ENCODE measurements at places on chromosomes 2 and 18.
A peak's percentile ranks its signal among the peaks of the same experiment; 100 is the strongest.

- DNase-seq = no peak
Measured at GRCh38 chr2:20430035-20430434, 16.8 kb upstream of the RHOB start.

- DNase-seq = no peak
Measured at GRCh38 chr2:208657468-208657867, 250.9 kb downstream of the PTH2R start.

GRCh38 chr2:222034058-222034457 lies 264.7 kb downstream of the PAX3 start:
- DNase-seq = no peak

- no peak for DNase-seq
Measured at GRCh38 chr2:63642946-63643345, 54.2 kb downstream of the MDH1 start.

GRCh38 chr2:238879043-238879442 lies 31.2 kb downstream of the TWIST2 start:
- DNase-seq = no peak

DNA sequence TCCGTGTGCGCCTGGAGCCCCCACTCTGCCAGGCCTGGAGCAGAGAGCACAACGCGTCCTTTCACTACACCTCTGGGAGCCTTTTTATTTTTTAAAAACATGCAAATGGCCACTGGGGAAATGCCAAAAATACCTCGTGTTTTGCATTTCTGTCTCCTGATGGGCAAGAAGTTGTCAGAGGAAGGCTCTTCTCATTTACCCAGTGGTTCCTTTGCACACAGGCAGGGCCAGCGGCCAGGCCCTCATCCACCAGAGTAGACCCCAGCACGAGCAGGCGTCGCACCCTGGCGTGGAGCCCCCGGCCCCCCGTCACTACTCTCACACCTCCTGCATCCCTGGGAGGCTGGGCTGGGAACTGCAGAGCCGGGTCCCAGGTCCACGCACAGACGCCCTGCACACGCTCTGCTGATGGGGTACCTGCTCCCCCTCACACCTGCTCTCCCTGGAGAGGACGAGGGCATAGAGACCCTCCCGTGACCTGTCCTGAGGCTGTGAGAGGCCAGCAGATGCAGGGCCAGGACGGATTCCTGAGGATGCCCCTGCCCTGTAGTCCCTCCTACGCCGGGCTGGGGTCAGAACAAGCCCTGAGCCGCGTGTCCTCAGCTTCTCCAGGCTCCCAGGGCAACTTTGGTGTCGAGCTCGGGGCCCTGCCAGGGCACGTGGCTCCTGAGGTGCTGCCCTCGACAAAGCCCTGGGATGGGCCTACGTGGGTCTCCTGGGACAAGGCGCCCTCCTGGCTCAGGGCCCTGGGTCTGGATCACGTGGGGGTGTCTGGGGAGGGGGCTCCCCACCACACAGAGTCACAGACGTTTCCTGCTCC lies 65.0 kb downstream of the NFATC1 start:
- DNase-seq = no peak

DNA sequence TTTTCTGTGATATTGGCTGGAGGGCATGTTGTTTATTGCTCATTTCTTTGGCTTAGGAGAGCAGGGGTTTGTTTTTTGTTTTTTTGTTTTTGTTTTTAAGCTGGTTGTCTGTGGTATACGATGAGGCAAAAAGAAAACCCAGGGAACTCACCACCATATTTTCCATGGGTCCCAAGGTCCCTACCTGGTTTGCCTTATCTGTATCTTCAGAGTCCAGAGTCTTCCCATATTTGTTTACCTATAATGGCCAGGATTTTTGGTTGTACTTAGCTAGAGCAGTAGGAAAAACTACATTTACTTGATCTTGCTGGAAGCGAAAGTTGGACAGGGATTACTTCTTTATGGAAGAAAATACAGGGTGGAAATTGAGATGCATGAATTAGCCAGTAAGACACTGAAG lies 9.5 kb downstream of the LCLAT1 start:
- no peak for DNase-seq

DNA sequence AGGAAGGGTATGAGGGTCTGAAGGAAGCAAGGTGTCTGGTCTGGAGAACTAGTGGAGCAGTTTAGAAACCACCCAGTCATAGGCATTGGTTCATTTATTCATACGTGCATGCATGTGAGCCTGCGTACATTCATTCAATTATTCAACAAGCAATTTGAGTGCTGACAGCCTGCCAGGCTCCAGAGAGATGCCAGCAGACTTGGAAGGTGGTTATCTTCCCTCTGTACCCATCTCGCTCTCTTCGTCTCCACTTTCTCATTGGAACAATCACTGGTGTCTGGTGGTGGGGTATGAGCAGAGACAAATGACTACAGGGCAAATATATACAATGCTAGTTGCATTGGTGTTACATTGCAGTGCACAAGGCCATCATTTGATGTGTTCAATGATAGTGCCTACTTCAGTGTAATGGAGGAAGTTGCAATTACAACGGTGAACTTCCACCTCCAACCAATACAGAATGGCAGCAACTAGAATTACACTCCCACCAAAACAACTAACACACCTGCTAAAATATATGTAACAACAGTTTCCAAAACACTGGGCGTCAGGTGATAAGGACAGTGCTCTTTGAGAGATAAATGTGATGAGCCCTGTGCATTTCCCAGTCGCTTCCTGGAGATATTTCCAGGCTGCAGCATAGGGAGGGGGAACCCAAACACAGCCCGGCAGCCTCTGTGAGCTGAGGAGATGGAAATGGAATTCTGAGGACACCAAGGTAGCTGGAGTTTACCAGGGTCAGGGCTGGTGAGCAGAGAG lies 32.6 kb upstream of the CNGA3 start:
- no peak for DNase-seq

DNA sequence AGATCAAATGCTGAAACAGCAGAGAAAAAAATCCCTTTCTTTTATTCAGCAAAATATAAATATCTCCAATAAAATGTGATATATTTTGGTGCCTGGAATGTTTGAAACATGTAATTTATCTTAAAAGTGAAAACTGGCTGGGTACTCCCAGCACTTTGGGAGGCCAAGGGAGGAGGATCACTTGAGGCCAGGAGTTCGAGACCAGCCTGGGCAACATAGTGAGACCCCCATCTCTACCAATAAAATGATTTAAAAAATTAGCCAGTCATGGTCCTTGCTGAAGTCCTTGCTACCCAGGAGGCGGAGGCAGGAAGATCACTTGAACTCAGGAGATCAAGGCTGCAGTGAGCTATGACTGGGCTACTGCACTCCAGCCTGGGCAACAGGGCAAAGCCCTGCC lies 8.6 kb downstream of the SH3YL1 start:
- no peak for DNase-seq

GRCh38 chr2:149090706-149091105 lies 52.2 kb downstream of the LYPD6B start:
- DNase-seq = no peak

DNA sequence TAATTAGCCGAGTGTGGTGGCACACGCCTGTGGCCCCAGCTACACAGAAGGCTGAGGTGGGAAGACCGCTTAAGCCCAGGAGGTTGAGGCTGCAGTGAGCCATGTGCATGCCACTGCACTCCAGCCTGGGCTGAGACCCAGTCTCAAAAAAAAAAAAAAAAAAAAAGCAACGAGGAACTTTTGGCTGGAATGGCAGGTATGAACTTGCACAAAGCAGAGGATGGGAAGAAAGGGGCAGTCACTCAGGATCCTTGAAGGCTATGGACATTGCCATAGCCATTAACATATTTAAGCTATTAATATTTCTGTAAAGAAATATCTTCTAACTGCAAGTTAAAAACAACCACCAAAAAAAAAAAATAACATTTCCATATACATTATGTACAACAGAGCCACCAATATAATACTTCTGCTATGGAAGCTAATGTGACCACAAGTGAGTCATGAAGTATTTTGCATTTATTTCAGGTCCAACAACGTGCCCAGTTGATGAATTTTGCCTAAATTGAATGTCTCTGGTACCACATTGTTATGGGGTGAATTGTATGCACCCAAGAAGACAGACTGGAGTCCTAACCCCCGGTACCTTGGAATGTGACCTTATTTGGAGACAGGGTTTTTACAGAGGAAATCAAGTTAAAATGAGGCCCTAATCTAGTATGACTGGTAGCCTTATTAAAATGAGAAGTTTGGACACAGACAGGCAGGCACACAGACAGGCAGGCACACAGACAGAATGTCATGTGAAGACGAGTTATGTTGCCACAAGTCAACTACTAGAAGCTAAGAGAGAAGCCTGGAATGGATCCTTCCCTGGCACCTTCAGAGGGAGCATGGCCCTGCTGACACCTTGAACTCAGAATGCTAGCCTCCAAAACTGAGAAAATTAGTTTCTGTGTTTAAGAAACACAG lies 102.8 kb downstream of the RBMS1 start:
- DNase-seq = no peak

- DNase-seq = no peak
Measured at GRCh38 chr2:232567721-232568120, 17.2 kb downstream of the EIF4E2 start.

- peak; percentile 5 for DNase-seq
Measured at GRCh38 chr18:37122877-37123276, 293.9 kb downstream of the KIAA1328 start.

- no peak for DNase-seq
Measured at GRCh38 chr18:75016025-75016717, 192.8 kb downstream of the PTGR3 start.

DNA sequence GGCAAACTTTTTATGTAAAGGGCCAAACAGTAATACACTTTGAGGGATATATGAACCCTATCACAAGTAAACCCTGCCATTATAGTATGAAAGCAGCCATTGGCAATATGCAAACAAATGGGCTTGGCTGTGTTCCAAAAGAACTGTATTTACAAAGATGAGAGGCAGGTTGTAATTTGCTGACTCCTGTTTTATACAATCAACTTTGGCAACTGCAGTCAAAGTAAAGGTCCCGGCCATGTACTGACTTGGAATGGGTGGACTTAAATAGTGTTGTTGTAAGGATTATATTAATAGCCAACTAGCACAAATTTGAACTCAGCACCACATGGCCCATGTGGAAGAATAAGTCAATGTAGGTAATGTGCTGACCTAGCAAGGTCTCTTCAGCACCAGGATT lies 223.4 kb downstream of the WDPCP start:
- DNase-seq = no peak

- DNase-seq = no peak
Measured at GRCh38 chr2:237020090-237020489, 65.6 kb upstream of the COPS8 start.

GRCh38 chr2:78418021-78418420 lies 607.5 kb upstream of the REG3G start:
- DNase-seq = no peak

DNA sequence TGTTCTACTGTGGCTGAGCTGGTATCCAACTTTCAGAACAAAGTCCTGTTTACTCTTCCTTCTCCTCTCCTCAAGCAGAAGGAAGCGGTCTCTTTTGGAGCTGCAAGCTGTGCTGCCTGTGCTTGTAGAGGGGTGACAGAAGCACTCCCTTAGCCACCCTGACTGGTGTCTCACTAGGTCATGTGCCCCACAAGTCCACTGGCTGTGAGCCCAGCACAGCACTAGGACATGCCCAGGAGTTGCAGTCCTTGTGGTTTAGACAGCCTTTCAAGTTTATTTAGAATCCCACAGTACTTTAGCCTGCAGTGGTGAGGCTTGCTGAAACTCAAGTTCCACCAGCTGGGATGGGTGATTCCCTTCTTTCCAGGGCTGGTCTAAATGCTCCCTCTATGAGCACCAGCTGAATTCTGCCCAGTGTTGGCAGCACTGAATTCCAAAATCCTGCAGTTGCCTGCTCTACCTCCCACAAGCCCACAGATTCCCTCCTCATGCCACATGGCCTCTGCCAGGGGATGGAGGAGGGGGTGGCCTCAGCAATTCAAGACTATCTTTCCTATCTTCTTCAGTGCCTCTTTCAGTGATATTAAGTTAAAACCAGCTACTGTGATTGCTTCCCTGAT lies 61.2 kb downstream of the CCDC85A start:
- no peak for DNase-seq

DNA sequence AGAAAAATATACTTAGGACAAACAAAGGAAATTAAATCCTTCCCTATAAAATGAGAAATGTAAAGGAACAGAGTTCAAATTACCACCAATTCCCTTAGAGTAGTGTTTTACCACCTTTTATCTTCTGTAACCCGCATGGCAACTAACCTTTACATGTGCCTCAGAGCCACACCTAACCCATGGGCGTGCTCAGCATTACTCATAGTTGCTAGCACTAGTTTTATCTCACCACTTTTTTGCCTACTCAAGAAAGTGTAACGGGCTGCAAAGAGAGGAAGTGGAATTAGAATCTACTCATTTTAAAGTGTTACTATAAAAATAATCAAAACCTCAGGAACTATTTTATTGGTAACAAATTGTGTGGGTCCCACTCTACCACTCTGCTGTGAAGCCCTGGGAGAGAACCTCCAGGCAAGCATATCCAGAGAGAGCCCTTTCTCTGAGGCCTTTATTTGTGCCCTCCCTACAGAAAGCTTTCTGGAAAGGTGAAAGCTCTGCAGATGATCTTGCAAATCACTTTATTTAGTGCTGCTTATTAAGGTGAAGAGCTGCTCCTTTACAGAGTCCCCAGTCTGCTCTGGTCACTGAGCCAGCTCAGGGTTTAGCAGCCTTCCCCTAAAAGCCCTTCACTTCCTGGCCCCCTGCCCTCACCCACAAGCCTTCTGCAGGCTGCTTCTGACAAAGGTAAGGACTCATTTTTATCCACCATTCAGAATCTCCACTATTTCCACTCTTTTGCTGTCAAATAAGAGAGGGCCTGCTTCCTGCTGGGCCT lies 98.8 kb downstream of the TRABD2A start:
- DNase-seq = no peak

DNA sequence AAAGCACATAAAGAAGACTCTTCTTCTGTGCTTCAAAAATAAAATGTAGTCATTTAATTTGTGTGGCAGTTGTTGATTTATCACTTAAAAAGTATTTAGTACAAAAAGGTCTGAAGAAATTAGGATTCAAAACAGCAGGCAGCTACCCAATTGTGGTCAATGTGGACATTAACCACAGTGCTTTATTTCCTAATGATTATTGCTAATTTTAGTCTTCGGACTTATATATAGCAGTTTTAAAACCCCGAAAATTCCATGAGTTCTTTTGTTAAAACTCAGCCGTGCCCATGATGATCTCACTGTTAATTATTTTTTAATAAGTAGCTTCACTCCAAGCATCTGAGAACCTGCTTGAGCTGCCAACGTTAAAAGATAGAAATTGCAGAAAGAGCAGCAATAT lies 594.3 kb downstream of the STK39 start:
- no peak for DNase-seq

DNA sequence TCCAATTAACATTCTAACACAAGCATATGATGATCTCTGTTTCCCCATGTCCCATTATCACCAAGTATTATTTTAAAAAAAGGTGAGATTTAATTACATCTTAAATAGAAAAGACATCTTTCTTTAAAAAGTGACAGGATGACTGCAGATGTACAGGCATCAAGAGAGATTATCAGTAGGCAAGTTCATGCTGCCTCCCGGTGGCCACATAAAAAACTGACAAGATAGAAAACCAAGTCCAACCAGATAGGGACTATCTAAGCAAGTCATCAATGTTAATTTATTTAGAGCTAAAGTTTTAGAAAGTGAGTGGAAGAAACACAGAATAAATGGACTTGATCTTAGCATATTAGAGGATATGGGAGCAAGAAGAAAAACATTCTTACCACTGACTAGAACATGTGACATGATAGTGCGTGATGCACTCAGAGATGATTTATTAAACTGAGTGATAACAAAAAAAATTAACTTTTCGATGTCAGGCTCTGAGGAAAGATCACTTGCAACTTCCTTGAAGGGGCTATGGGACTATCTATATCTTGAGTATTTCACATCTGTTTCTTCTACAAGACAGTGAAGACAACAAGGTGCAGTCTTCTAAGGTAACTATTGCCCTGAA lies 5.4 kb upstream of the TDRD15 start:
- DNase-seq = no peak

GRCh38 chr2:134175834-134176233 lies 78.0 kb upstream of the MGAT5 start:
- no peak for DNase-seq

Data from skeletal muscle cell (primary cell).